ENCODE measurements at places on chromosomes 2 and 18.

- DNase-seq = no peak
Measured at GRCh38 chr18:22977847-22978701, 44.9 kb downstream of the RBBP8 start.

- no peak for DNase-seq
Measured at GRCh38 chr2:222043897-222044296, 254.9 kb downstream of the PAX3 start.

DNA sequence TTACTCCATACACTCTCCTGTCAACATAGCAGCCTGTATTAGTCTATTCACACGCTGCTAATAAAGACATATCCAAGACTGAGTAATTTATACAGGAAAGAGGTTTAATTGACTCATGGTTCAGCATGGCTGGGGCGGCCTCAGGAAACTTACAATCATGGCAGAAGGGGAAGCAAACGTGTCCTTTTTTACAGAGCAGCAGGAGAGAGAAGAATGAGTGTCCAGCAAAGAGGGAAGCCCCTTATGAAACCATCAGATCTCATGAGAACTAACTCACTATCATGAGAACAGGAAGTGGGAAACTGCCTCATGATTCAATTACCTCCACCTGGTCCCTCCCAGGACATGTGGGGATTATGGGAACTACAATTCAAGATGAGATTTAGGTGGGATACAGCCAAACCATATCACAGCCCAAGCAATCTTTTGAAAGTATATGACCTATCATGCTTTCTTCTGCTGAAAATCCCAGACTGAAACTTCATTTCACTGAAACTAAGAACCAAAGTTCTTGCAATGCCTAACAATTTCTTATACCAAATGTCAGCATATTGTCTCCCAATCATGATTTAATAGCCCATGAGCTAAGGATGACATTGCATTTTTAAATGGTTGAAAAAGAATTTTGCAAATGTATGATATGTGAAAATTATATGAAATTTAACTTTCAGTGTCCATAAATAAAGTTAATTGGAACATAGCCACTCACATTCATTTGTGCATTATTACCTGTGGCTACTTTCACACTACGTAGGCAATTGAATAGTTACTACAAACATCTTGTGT lies 686.8 kb upstream of the ZEB2 start:
- DNase-seq = no peak

DNA sequence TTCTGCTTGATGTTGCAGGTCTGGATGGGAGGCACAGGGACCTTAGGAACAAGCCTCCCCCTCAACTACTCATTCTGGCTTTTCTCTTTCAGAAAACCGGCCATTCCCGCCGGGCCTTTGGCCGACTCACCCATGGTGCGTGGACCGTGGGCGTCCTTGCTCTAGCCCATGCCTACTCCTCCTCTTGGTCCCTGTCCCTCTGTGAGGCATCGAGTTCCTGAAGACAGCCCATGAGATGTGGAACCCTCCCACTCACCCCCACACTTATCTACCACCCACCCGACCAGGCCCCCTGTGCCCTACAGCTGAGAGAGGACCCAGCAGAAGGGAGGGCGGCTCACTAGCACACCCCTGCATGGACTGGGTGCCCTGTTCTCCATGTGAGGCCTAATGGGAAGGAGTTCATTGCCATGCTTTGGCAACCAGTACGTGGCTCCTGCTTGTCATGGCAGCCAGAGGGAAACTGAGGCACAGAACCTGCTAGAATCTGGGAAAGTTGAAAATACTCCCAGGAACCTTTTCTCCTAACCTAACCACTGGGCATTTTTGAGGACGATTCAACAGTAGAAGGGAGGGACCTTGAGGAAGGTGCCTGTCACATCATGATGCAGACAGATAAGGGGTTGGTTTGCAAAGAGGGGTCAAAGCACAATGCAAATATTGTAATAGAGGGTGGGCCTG lies 8.5 kb downstream of the SPEG start:
- no peak for DNase-seq

GRCh38 chr2:37764739-37765138 lies 93.3 kb upstream of the CDC42EP3 start:
- DNase-seq = no peak

DNA sequence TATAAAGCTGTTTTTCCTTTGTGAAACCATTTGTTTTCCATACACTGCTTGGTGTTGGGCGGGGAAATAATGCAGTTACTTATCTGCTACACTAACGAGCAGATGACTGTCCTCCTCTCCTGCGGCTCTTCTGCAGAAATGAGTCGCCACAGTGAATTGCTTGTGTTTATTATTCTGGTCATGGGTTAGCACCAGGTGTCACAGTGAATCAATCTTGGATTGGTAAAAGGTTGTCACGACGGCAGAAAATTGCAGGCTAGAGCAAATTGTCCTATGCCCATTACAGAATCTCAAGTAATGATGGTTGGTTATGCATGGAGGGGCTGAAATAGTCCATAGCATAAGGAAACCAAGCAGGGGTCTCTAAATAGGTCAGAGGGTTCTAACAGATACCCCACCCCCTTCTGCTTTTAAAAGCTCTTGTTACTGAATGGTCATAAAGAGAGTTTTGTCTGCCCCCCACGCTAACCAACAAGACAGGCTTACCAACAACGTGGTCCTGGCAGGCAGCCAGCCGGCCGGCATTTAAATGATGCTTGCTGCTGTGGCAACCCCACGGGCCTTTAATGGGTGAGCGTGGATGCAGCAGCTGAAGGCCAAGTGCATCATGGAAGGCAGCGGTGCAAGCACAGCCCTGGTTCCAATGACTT lies 29.5 kb downstream of the RAB31 start:
- DNase-seq = no peak

DNA sequence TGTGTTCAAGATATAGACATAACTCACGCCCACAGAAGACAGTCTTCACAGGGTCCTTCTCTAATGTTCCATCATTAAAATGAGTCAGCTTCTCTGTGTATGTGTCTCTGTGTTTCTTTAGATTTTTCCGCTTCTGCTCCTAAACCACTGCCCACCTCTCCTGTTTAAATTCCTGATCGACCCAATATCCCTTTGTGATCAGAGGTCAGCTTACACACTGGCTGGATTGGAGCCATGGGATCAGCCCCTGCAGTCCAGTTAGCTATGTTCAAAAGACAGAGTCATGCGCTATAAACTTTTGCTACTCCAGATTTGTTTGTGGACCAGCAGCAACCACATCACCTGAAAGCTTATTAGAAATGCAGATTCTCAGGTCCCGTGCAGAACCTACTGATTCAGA lies 229.2 kb downstream of the C1D start:
- no peak for DNase-seq

- no peak for DNase-seq
Measured at GRCh38 chr2:27307545-27308358, 493 bp downstream of the UCN start.

GRCh38 chr18:58175122-58175785 lies 131.2 kb downstream of the NEDD4L start:
- no peak for DNase-seq

DNA sequence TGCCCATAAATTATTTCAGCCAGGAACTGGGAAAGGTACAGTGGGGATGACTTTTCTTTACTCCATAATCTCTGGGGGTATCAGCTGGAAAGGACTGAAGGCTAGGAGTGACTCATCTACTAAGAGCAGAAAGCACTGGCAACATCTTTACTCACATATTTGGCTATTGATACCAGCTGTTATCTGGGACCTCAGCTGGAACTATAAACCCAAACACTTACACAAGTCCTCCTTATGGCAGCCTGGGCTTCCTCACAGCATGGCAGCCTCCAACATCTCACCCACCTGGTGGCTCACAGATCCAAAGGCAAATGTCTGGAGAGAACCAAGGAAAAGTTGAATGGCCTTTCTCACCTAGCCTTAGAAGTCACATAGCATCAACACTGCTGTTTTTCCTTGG lies 379.0 kb upstream of the RND3 start:
- no peak for DNase-seq

GRCh38 chr2:74845217-74845751 lies 11.4 kb downstream of the HK2 start:
- no peak for DNase-seq

DNA sequence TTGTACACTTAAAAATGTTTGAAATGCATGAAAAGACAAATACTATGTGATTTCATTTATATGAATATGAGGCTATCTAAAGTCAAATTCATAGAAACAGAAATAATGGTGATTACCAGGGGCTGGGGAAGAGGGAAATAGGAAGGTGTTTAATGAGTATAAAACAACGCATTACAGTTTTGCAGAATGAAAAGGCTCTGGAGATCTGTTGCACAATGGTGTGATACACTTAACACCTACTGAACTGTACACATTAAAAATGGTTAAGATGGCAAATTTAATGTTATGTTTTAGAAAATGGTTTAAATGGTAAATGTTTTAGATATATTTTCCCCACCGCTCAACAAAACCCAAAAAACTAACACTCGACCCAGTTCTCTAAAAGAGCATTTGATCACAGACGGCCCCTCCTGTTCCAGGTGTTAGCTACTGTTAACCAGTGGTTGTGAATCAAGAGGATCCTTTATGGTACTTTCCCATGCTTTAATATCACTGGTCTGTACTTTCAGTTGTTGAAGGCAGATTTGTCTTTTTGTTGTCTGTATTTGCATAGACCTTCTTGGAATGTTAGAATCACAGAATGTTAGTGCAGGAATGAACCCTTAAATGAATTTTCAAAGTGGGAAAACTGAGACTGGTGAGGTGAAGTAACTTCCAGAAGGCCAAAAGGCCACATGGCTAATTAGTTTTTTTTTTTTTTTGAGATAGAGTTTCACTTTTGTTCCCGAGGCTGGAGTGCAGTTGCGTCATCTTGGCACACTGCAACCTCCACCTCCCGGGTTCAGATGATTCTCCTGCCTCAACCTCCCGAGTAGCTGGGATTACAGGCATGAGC lies 10.2 kb downstream of the RAB10 start:
- no peak for DNase-seq

GRCh38 chr2:237065071-237065377 lies 20.7 kb upstream of the COPS8 start:
- no peak for DNase-seq

GRCh38 chr2:183964565-183964964 lies 633.8 kb upstream of the ZNF804A start:
- no peak for DNase-seq

GRCh38 chr2:172449911-172450550 lies 22.6 kb downstream of the ITGA6 start:
- DNase-seq = no peak

GRCh38 chr2:235857598-235857997 lies 310.6 kb downstream of the GBX2 start:
- no peak for DNase-seq

- no peak for DNase-seq
Measured at GRCh38 chr2:222362336-222362735, 62.0 kb upstream of the SGPP2 start.

- no peak for DNase-seq
Measured at GRCh38 chr2:226601881-226602662, 197.5 kb downstream of the IRS1 start.

- DNase-seq = no peak
Measured at GRCh38 chr2:215930505-215931253, 82.7 kb downstream of the MREG start.

DNA sequence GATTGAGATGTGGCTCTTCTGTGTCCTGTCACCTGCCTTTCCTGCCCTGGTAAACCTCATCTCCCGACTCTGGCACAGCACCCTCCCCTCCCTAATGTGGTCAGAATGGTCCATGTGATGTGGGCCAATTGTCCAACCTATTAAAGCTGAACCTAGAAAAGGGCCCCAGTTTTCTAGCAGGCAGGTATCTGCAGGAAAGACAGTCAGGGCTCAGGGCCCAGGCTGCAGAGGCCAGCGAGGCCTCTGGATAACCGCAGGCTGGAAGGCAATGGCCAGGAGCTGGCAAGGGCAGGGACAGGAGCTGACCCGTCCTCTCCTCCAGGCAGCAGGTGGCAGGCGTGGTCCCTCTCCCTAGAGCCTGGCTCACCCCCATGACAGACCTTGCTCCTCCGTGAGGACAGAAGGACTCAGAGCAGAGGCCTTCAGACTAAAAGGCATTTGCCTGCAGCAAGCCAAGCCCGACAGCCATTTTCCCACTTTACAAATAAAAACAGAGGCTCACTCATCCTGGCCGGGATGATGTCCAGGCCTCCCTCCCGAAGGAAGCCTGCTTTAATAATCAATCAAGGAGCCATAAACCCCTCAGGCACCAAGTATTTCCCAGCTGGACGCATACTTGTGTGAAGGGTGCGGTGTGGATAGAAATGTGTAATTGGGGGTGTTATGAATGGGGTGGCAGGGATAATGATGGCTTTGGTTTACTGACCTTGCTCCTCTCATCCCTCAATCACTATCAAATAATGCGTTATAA lies 107.1 kb downstream of the TWIST2 start:
- DNase-seq = no peak

DNA sequence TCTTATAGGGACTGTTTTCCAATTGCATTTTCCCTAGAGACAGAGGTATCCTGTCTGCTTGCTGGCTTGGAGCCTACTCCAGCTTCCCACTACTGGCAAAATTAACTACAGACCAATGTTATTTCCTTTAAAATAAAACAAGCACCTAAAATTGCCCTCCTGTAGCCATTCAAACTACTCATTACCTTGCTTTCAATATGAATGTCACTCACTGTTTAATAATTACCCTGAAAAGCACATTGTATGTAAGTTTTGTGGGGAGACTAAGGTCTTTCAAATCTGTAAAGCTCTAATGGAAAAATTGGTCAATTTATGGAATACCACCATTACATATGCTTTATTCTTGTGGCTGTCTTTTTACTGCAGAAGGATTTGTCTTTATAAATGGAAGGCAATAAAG lies 87.3 kb downstream of the DOCK10 start:
- DNase-seq = no peak

DNA sequence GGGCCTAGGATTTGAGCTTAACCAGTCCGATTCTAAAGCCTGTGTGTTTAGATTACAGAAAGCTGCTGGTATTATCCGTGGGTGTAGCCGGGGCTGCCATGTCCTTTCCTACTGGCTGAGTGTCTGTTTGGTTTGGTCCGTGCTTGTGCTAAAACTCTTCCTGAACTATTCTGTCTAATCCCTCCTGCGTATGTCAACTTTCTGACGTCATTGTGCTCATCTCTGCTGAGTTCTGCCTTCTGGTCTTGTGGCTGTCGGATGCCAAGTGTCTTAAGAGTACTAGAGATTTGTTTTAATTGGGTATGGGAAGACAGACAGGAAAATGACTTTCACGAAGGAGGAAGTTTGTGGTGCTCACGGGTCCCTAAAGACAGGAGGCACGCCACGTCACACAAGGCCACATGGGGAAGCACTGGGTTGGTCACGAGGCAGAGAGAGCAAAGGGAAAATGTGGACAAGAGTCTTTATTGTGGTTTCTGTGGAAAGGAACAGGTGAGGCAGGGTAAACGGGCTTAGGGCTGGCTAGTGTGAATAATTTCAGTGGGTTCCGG lies 31.8 kb upstream of the NTSR2 start:
- DNase-seq = no peak

All from stimulated activated CD4-positive, alpha-beta T cell treated with anti-CD3 and anti-CD28 coated beads, Interleukin-1b, Interleukin-23, amount 100 ng/mL, for 4 hours (primary cell).